ENCODE measurements at places on chromosomes 2 and 18.
A peak's percentile ranks its signal among the peaks of the same experiment; 100 is the strongest.

- no peak for DNase-seq
These were observed 27.4 kb upstream of the SLC20A1 start for GRCh38 chr2:112618383-112618782.

GRCh38 chr2:127679680-127680361, 4.5 kb upstream of the LIMS2 start:
- DNase-seq: no peak

GRCh38 chr2:43302961-43303494, 76.6 kb upstream of the ZFP36L2 start:
- no peak for DNase-seq

GRCh38 chr2:20224164-20224715, 690 bp downstream of the SDC1 start:
- DNase-seq: no peak

DNA sequence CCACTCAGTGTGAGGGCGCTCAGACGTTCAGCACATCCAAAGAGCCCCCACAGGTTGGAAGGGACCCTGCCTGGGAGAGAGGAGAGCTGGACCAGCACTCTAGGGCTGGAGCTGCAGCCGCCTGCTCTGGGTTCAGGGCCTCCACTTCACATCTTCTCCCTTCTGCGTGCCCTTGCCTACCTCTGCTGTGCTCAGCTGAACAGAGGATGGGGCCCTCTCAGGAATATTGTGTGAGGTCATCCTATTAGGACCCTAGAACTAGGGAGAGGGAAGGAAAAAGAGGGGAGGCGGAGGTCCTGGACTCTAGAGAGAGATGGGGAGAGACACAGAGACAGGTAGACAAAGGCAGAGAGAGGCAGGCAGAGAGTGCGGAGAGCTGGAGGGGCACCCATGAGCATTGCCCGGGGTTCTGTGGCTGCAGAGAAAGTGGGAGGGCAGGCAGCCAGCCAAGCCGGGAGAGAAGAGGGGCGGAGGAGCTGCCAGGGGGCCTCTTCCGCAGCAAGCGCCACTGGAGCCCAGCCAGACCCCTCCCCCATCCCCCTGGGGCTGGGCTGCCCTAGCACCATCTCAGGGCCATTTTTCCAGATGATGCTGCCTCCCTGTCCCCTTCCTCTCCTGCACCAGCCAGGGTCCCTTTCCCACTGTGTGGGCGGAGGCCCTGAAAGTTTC, 8.3 kb upstream of the TNS1 start:
- DNase-seq: no peak

GRCh38 chr2:38533180-38533579, 69.5 kb downstream of the HNRNPLL start:
- no peak for DNase-seq

DNA sequence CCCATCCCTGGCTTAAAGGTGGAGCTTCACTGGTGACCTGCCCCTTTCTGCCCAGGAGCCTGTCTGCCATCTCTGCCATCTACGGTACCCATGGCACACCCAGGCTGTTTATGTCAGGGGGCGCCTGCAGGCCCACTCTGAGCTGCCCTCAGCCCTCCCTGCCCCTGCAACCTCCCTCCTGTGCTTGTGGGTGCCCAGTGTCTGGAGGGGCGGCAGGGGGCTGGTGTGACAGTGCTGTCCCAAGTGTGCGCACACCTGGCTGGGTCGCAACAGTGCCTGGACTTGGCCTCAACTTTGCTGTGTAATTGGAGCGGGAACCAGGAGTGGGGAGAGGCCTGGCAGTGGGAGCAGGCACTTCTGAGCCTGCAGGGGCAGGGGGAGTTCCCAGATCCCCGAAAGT, 102.4 kb downstream of the ALMS1 start:
- DNase-seq: no peak

GRCh38 chr18:52244658-52245057, 95.3 kb upstream of the DCC start:
- no peak for DNase-seq

DNA sequence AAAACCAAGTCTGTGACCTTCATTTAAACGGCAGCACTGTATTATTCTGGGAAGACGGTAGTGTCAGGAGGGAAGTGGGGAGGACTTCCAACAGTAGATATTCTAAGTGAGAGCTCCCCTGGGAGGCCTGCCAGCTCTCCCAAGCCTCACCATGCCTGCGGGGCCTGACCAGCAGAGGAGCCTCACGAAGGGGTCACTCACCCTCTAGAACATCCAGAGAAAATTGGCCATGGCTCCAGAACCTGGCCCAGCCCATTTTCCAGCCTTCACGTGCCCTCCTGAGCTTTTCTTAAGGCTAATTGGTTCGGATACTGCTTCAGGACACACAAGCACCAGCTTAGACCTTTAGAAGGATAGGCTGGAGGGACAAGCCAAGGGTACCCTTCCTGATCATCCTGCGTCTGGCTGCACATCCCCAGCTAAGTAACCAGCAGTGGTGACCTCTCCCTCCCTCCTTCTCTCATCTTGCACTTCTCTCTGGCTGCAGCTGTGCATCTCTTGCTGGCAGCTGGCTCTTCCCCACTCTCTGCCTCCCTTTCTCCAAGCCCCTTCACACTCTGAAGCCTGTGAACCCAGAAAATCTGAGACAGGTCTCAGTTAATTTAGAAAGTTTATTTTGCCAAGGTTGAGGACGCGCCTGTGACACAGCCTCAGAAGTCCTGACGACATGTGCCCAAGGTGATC, 120.1 kb upstream of the PKDCC start:
- DNase-seq: no peak

DNA sequence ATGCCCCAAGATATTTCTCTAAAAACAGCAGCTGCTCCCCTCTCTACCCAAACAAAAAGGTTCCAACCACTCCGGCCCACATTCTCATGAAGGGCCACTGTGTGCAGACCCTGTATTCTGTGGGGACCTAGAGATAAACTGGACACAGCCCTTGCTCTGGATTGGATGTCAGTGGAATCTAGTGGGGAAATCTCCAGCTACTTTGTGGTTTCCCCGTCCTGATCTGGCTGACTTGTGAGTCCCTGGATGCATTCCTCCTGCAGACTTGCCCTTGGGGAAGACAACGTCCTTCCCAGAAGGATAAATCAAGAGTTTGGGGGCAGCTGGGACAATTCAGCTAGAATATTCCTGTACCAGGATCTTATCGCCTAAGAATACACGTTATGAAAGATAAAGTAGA, 151.1 kb downstream of the FSHR start:
- no peak for DNase-seq

DNA sequence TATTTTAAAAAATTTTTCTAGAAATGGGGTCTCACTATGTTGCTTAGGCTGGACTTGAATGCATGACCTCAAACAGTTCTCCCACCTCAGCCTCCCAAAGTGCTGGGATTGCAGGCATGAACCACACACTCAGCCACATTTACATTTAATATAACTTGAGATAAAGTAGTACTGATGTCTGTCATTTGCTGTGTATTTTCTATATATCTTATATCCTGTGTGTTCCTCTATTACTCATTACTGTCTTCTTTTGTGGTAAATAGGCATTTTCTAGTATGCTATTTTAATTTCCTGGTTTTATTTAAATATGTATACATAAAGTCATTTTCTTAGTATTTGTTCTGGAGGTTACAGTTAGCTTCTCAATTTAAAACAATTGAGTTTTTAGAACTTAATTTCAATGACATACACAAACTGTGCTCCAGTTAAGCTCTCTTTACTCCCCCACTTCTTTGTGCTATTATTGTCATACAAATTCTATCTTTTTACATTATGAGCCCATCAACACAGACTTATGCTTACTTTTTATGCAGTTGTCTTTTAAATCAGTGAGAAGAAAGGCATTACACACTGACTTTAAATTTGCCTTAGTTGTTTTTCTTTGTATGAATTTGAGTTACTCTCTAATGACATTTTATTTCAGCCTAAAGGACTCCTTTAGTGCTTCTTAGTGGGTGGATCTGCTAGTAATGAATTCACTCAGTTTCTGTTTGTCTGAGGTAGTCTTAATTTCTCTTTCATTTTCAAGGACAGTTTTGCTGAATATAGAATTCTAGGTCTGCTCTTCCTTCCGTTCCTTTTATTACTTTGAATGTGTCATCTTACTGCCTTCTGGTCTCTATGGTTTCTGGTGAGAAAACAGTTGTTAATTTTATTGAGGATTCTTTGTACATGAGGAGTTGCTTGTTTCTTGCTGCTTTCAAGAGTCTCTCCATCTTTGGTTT, 6.2 kb upstream of the INPP4A start:
- peak; percentile 62 for DNase-seq

- no peak for DNase-seq
These were observed 18.3 kb downstream of the SFT2D3 start for GRCh38 chr2:127719301-127720218.

DNA sequence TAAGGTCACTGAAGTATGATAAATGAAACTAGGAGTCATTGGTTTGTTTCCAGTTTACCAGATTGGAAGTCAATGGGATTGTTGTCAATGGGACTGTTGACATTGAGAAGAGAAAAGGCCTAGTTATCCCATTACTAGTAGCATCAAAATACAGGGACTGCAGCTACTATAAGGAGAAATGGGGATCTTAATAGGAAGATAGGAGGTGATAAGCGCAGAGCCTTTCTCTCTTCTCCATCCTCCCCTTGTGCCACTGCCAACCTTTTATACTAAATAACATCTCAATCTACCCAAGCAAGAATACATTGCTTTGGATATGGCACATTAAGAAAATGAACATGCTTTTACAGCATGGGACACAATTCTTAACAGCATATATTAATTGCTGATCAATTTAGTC, 10.5 kb upstream of the BBS5 start:
- no peak for DNase-seq

GRCh38 chr2:142395291-142395690, 264.5 kb upstream of the LRP1B start:
- DNase-seq: no peak

DNA sequence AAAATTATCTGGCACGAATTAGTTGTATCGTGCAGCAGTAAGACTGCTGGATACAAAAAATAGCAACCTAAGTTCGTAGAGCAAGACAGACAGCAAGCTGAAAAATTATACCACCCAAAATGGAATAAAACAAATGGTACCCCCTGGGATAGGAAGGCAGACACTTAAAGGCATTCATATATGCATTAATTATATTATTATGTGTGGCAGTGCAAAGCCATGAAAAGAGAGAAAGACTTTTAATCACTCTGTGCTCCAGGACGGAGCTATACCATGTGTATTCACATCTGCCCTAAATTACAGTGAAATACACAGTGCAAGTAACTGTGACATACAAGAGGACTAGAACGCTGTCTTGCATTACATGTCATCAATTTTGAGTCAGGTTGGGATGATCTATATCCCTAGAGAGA, 235.9 kb downstream of the GULP1 start:
- DNase-seq: no peak

DNA sequence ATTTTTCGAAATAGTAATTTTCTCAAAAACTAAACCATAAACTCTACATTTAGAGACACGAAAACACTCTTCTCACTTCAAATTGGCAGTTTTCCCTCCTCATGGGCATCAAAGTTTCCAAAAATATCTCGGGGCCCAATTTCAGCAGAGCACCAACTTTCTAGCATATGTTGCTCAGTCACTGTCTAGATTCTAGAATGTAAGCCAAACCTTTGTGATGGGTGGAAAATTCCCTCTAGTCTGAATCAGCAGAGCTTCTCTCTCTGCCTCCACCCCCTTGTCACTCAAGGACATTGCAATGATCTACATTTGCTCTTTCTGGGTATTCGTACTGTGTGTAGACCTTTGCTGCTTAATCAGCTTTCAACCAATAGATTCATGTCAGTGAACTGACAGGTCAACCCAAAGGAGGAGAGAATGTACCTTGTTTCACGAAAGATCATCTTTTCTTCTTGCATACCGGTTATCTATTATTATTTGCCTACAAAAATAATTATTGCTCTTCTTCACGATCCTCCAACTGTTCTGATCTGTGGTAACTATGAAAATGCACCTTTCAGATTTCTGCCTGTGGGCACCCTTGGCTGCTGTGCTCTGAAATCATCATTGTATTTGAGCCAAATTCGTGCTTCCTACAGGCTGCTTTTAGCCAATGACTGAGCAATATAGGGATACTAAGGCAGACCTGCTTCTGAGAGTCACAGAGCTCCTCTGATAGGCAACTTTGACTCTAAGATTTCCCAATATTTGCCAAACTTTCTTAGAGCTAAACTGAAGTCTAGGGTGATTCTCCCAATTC, 38.7 kb upstream of the GLS start:
- DNase-seq: no peak
